ENCODE measurements at places on chromosomes 11 and 22.

- DNase-seq: no peak
Observed at GRCh38 chr11:61058583-61059259, 43.6 kb upstream of the CD5 start.

DNA sequence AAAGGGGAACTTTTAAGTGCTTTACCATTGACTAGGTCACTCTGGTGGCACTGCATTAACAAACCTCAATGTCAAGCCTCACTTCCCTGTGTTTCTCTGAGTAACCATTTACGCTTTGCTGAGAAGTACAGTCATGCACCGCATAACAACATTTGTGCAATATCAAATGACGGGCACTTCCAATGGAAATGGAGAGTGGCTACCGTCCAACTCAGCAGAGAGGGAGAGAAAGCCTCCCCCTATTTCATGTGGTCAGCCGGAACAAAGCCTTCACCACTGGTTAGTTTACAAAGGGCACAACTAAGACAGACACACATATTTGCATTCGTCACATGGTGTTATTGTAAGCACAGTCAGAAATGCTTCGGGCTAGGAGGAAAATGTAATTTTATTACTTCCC is 117.3 kb downstream of the RASSF10 start:
- DNase-seq: no peak

DNA sequence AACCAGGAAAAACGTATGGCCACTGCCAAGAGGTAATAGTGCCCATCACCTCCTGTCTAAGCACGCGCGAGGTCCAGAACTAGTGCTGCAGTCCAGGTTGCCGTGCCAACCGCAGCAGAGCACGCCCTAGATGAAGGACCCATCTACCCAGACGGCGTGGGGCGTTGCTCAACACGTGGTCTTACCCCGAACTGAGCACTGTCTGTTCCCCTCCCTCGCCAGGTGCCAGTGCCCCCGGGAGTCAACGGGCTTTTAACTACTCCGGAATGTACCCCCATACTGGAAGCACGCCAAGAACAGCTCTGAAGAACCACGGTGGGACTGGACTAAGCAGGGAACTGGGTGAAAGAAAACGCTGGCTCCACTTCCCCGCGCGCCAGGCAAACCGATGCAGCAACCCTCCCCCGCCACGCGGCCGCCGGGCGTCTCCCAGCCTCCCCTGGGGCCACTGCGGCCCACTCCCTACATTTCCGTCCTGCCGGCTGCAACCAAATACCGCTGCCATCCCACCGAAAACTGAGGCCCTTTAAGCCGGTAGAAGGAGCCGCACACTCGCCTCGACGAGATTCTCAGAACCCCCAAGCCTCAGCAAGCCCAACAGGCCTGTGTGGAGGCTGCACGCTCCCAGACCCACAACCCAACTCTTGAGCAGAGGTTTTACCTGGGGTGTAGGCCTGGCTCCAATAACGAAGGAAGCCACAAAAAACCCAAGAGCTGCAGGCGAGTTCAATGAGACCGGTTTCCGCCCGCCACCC is at the start of gene HSPA8:
HSPA8 (minus strand) TSS at position 734 of the 755 bp plus-strand sequence. CDS start 812 bp downstream, outside the sequence.
- peak; percentile 54 for DNase-seq

DNA sequence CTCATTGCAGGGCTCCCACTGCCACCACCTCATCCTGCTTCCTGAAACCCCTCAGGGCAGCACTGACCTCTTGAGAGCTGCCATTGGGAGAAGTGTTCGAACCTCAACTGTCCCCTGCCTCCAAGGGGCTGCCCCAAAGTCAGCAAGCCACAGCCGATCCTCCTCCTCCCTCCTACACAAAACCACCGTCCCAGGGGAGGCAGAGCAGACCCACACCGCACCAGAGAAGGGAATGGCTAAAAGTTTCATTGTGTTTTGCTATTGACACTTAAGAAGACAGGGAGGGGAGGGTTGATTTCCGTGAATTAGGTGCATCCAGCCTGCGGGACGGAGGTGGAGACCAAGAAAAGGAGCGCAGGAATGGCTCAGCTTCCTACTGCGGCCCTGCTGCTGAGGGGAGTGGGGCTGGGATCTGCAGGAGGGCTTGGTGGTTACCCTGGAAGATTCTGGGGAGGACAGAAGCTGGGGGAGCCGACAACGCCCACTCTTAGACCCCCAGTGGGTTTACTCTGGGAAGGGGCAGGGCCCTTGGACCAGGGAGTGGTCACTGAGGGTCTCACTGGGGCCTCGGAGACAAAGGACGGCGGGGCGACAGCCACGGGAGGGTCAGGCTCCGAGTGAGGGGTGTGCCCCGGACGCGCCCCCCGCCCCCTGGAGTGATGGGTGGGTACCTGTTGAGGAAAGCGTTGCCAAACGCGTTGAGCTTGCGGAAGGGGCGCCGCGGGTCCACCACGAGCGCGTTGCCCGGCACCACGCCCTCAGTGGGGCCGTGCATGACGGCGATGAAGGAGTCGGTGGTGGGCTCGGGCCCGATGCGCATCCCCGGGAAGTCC is 815 bp downstream of the EHD1 start:
- DNase-seq: no peak

- DNase-seq: no peak
Observed at GRCh38 chr11:116939499-116939898, 102.1 kb upstream of the APOA1 start.

Data from T-helper 2 cell (primary cell).